ENCODE measurements at places on chromosomes 1 and 21.

GRCh38 chr1:208044589-208045462, 133.9 kb upstream of the CD34 start:
- no peak for DNase-seq

- DNase-seq: no peak
Observed at GRCh38 chr1:167270349-167271092, 49.8 kb downstream of the POU2F1 start.

GRCh38 chr1:214604523-214604922, 1.5 kb downstream of the CENPF start:
- no peak for DNase-seq

DNA sequence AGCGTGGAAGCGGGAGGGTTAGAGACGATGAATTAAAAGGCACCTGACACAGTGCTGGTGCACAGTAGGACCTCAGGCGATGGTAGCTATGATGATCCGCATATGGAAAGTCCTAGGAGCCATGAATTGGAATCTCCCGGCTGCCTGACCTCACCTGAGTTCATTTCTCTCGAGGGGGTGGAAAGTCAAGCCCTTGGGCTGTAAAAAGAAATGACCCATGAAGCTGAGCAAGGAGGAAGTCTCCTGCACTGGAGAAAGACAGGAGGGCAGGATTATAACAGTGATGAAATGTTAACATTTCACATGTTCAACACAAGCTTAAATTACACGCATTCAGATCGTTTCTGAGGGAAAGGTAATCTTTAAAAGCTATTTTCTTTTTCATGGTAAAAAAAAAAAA, 481.2 kb downstream of the MATN1 start:
- no peak for DNase-seq

DNA sequence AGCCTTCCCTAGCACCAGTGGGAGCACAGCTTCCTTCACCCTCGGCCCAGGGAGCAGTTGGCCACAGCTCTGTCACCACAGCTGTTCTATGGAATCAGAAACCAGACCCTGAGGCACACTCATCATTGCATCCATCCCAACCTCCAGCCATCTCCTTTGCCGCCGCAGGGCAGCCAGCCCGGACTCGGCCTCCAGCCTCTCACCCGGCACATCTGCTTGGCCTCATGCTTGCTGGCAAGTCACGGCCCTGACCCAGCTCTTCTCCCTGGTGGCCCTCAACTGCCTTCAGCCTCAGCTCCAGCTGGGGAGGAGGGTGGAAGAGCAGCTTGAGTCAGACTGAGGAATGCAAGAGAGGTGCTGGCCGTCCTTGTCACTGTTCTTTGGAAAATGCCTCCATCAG, 59.8 kb downstream of the TOR1AIP2 start:
- DNase-seq: no peak

GRCh38 chr1:89322402-89322801, 41.5 kb upstream of the GBP6 start:
- no peak for DNase-seq

GRCh38 chr1:241332037-241332409, 25.0 kb downstream of the RGS7 start:
- no peak for DNase-seq

- no peak for DNase-seq
Observed at GRCh38 chr1:20711285-20712214, 6.3 kb downstream of the KIF17 start.

GRCh38 chr1:181506563-181507353, 23.4 kb downstream of the CACNA1E start:
- no peak for DNase-seq

DNA sequence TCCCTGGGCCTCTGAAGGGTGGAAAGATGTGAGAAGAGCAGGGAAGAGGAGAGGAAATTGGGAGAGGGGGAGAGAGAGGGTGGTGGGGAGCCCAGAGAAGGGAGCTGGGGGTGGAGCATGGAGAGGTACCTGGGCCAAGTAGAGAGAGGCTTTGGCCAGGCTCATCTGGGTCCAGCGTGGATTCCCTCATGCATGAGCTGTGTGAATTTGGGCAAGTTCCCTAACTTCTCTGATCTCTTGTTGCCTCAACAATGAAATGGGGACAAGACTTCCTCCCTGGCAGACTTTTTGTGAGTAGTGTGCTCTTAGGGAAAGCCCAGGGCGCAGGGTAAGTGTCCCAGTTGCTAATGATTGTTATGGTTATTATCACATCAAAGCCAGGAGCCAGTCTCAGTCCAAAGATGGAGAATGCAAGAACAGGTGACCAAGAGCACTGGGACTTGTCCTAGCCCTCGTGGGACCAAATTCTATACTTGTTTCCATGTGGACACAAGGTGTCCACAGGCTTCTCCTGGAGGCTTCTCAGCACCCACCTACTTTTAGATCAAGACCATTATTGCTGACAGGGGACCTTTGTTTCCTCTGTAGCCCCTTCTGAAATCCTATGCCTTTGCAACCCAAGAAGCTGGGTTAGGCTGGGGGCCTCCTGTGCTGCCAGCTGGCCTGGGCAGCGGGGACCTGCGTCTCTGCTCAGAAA, 13.9 kb downstream of the IL6R start:
- DNase-seq: no peak

GRCh38 chr1:172287208-172287607, 133.3 kb upstream of the C1orf105 start:
- DNase-seq: no peak

DNA sequence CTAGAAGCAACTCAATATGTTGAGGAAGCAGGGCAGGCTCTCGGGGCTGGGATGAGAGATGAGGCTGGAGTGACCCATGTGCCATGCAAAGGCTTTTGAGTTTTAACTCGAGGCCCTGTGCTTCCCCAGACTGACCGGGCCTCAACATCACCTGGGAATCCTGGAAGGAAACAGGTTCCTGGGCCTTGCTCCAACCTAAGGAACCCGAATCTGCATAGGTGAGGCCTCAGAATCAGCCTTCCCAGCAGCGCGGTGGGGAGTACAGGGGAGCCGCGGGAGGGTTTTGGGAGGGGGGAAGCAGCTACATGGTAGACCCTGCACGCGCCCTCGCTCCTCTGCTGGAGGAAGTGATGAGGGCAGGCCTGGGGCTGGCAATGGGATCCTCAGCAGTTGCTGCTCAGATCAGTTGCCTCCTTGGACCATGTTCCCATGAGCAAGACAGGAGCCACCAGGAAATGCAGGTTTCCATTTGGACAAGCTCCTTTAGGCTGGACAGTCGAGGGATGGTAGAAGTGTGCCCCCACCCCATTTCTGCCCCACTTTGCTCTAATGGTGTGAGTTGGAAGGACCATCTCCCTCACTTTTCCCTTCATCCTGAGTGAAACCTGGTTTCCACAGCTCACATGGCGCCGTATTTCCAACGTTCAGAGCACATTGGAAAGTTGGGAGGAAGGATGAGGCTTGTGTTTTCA, 4.5 kb upstream of the KIAA1614 start:
- no peak for DNase-seq

- DNase-seq: peak; percentile 71
Observed at GRCh38 chr21:26846036-26846931, 1.1 kb upstream of the ADAMTS1 start.

GRCh38 chr21:24737296-24737850, 869.9 kb downstream of the MRPL39 start:
- DNase-seq: no peak

Measured in midbrain (tissue), 1 donor.